ENCODE measurements at places on chromosomes 12 and 14. TPM values are rescaled to one million over a fixed set of nuclear protein-coding genes. Genes with fewer than 3 reads are reported as not detected.

Gene OAS3
- total RNA-seq, result 8.4 TPM

Gene FBLN5
- total RNA-seq, result 2.5 TPM

Gene KRT6C
- total RNA-seq, result 0.07 TPM

Gene CBX5
- 42.9 TPM for total RNA-seq

Gene SDR39U1
- 10.4 TPM for total RNA-seq
